T-helper 2 cell treated with Interferon-gamma antibody and Interleukin-4, amounts not matched to agents 5 μg/mL and 100 μg/mL, for 36 hours (primary cell): ENCODE measurements at places on chromosomes 16 and 17.

DNA sequence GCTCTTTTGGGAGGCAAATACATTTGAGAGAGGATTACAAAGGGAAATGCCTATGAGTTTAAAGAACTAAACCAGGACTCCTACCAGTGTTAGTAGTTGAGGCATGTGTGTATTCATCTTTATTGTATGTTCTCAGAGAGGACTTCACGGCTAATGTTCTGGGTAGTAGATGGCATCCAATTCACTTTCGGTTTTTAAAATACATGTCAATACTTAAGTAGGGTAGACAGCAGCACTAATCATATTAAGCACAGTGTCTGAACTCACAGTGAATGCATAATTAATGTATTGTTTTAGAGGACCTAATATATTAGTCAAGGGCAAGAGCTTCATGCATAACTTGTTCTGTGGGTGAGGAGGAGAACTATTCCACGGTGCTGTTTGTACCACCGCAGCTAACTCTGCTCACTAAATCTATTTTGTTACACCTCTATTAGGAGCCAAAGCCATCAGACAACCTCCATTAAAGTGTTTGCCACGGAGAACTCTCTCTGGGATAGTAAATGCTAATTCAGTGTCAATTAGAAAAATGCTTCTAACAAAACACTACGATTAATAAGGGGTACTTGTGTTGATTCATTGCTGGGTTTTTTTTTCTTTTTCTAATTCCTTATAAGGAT lies 56.3 kb downstream of the COX10 start:
- H3K4me3 ChIP-seq, result no peak overlapping the region
- no peaks in the 10 kb centered on the region for H3K27me3 ChIP-seq
- no peak for DNase-seq

DNA sequence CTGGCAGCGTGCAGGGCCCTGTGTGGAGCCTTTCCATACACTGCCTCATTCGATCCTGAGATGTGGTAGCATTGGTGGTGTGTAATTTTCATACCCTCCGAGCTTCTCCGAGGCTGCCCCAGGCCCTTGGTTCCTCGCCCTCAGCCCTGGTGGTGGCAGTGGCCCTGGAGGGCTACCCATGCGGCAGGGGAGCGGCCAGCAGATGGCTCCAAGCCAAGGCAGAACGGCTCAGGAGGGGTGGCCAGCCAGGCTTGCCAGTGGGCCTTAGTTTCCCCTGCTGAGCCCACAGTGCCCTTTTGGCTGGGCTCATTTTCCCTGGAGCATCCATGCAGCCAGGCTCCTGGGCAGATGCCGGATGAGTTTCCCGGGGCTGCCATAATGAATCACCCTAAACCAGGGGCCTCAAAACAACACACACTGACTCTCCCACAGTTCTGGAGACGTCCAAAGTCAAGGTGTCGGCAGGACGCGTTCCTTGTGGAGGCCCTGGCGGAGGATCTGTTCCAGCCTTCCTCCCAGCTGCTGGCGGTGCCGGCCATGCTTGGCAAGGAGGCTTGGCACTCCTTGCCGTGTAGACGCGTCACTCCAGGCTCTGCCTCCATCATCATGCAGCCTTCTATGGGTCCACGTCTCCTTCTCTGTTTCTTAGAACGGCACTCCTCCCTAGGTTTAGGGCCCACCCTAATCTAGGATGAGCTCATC lies 158.8 kb upstream of the GSE1 start:
- no peak overlapping the region for H3K27ac ChIP-seq
- no peaks in the 10 kb centered on the region for H3K4me1 ChIP-seq
- H3K27me3 ChIP-seq, result peaks cover 4% of the 10 kb centered on the region
- no peak for DNase-seq

DNA sequence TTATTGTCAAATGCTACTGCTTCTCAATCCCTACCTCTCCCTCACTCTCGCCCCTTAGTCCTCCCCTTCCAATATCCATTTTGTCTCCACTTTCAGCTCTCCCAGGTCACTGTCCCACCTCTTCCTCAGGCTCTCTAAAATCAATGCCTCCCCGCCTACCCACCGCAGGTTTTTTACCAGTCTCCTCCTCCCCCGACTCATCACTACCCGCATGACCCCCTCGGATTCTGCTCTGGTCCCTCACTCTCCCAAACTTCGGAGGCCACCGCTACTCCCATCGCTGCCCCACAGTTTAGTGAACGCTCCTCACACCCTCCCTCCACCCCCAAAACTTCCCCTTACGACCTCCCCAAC lies 513 bp downstream of the CRLF3 start:
- peaks cover 36% of the 10 kb centered on the region for H3K4me1 ChIP-seq
- peaks cover 17% of the 10 kb centered on the region for H3K36me3 ChIP-seq
- H3K27me3 ChIP-seq, result no peaks in the 10 kb centered on the region
- H3K4me3 ChIP-seq, result peak overlapping the region; percentile 92
- DNase-seq, result peak; percentile 33

DNA sequence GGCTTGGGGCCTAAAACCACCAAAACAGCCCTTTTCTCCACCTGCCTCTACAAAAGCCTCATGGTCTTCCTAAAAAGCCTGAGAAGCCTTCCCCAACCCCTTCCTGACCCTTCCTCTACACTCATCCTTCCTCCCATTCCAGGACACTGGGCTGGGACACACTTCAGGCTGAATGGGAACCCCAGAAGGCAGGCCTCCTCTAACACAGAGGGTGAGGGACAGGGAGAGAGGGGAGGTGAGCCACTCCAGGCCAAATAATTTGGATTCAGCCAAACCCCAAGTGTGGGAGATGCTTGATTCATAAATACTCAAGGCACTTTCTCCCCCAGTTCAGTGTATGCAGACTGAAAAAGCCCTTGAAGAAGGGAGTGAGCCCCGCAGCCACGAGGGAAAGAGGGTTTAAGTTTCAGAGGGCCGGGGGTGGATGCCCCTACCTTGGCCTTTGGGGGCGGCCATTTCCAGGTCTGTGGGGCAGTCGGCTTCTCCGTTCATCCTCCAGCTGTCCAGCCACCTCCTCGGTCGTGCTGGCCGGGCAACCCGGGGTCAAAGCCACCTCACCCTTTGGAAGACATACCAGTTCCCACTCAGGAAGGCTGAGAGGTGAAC lies 1.6 kb downstream of the UBTF start:
- H3K4me1 ChIP-seq, result peaks cover 37% of the 10 kb centered on the region
- H3K27ac ChIP-seq, result peak overlapping the region; percentile 88
- no peak for DNase-seq
- peak overlapping the region; percentile 98 for H3K4me3 ChIP-seq
- peaks cover 57% of the 10 kb centered on the region for H3K36me3 ChIP-seq

DNA sequence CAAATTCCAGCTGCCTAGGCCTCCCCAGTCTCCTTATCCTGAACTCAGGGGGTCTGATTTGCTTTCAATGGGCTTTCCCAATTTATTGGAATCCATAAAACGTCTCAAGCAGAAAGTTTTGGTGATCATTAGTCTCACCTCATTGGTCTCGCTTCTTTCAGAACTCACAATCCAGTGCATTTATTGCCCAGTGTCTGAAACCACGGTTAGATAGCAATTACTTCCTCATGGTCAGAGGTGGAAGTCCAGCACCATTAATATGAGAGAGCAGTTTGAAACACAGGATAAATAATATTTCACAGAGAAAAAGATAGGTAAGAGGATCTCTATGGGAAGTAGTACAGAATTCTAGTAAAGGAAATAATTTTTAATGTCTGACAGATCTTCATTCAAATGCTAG lies 128.7 kb downstream of the TOX3 start:
- DNase-seq, result no peak
- no peak overlapping the region for H3K4me3 ChIP-seq
- no peaks in the 10 kb centered on the region for H3K36me3 ChIP-seq
- no peak overlapping the region for H3K27ac ChIP-seq
- H3K4me1 ChIP-seq, result no peaks in the 10 kb centered on the region

DNA sequence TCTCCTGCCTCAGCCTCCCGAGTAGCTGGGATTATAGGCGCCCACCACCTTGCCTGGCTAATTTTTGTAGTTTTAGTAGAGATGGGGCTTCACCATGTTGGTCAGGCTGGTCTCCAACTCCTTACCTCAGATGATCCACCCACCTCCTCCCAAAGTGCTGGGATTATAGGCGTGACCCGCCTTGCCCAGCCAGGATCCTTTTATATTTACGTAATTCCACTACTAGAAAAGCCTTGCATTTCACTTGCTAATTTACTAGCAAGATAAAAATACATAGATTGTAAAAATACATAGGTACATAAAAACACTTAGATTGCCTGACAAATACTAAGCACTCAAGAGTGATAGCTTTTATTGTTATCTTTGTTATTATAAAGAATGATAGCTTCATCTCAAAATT lies 47.5 kb downstream of the GDPD1 start:
- H3K4me1 ChIP-seq, result no peaks in the 10 kb centered on the region
- no peaks in the 10 kb centered on the region for H3K27me3 ChIP-seq

GRCh38 chr17:6729531-6729930 lies 16.4 kb upstream of the SLC13A5 start:
- no peak overlapping the region for H3K27ac ChIP-seq
- peaks cover 18% of the 10 kb centered on the region for H3K27me3 ChIP-seq
- no peaks in the 10 kb centered on the region for H3K36me3 ChIP-seq
- DNase-seq, result no peak

GRCh38 chr16:6018848-6019489 lies 921.4 kb upstream of the EEF2KMT start:
- no peak overlapping the region for H3K4me3 ChIP-seq
- no peaks in the 10 kb centered on the region for H3K4me1 ChIP-seq
- H3K36me3 ChIP-seq, result no peaks in the 10 kb centered on the region
- H3K27ac ChIP-seq, result no peak overlapping the region
- DNase-seq, result no peak

- H3K27ac ChIP-seq, result no peak overlapping the region
- peaks cover 5% of the 10 kb centered on the region for H3K4me1 ChIP-seq
- DNase-seq, result no peak
- peak overlapping the region; percentile 51 for H3K4me3 ChIP-seq
Observed at GRCh38 chr17:30922235-30923030, 688 bp downstream of the ADAP2 start.

DNA sequence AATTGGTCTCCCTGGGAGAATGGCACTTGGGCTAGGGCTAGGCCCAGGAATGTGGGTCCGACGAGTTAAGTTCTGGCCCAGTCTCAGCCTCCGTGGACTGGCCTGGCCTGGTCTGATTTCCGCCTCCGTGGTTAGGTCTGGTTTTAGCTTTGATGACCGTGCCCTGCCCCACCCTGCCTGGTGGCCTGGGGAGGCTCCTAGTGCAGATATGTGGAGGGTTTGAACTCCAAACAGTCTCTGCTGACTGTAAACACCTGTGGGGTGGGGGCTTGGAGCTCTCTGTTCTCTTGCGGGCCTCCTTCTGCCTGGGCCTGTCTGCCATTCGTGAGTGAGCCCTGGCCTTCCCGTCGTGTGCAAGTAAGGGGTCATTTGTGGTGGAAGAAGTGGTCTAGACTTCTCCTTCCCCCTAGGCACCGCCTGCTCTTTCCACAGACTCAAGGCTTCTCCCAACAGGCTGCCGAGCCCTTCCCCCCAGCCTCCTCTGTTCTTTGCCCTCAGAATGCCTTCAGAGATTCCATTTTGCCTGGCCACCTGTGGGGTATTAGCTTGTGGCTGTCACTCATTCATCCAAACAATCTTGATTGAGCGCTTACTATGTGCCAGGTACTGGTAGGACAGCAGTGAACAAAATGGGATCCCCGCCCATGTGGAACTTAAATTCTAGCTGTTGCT lies 1.6 kb downstream of the ATP6V0C start:
- peak overlapping the region; percentile 89 for H3K4me3 ChIP-seq
- no peaks in the 10 kb centered on the region for H3K27me3 ChIP-seq

- H3K36me3 ChIP-seq, result no peaks in the 10 kb centered on the region
- no peak overlapping the region for H3K27ac ChIP-seq
- DNase-seq, result no peak
- H3K27me3 ChIP-seq, result no peaks in the 10 kb centered on the region
- H3K4me1 ChIP-seq, result no peaks in the 10 kb centered on the region
Observed at GRCh38 chr16:78258375-78259065, 159.1 kb downstream of the WWOX start.
